ENCODE measurements at places on chromosomes 3 and 15.
A peak's percentile ranks its signal among the peaks of the same experiment; 100 is the strongest.

GRCh38 chr3:149277331-149277813 lies 55.7 kb upstream of the CP start:
- no peak for DNase-seq

DNA sequence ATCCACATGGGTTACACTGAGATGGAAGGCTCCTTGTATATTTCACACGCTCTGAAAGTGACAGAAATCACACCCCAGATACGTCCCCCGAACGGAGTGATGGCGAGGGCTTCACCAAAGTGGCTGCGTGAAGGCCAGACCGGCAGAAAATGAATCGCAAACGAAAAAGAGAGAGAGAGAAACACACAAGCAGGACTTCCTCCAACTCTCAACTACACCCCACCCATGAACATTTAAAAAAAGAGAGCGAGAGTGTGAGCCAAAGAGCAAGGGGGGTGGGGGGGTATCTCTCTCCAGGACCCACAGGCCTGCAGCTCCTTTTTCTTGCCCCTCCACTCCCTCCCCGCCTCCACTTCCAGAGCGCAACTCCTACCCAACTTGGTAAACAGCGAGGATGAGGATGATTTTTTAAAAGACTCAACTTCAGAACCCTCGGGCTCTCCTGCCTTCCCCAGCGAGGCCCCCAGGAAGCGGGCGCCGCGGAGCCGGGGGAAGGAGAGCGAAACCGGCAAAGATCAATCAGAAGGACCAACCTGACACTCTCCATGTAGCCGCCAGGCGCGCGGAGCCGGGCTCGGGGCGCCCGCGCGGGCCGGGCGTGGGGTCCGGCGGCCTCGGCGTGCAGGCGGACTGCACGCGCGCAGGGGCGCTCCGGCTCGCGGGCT lies 519.1 kb downstream of the FOXP1 start:
- DNase-seq: no peak

GRCh38 chr3:128492671-128493569 lies at the start of gene GATA2:
Gene GATA2, minus strand, starts transcription at chr3:128493201. Its CDS starts 6,170 bp downstream, at chr3:128487031.
- DNase-seq: peak; percentile 75

GRCh38 chr3:42569593-42570142 lies 12.1 kb downstream of the SEC22C start:
- peak; percentile 19 for DNase-seq

DNA sequence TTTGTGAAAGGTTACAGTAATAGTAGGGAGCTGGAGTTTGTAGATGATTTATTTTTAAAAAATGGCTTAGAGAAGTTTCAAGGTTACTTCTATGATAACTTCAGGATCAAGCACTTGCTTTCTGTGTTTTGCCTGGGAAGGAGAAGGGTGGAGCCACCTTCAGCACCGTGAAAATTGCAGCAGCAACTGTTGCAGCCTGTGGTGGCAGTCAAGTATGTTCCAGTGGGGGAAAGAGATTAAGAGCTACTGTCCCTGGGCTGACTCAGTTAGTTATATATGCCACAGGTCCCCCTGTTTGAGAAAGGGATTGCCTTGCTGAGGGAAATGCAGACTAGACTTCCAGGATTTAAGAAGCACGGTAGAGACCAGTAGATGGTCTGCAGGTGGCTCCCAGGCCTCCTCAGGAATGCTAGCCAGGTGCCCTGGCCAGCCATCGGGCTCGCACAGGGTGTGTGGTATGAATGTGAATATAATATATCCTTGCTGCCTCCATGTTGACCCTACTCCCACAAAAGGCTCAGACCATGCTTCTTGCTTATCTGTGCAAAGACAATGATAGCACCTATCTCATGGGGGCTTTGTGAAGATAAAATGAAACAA lies 389.5 kb downstream of the CACNA2D3 start:
- DNase-seq: no peak

- peak; percentile 69 for DNase-seq
Measured at GRCh38 chr3:89098964-89099585, 8.3 kb upstream of the EPHA3 start.

DNA sequence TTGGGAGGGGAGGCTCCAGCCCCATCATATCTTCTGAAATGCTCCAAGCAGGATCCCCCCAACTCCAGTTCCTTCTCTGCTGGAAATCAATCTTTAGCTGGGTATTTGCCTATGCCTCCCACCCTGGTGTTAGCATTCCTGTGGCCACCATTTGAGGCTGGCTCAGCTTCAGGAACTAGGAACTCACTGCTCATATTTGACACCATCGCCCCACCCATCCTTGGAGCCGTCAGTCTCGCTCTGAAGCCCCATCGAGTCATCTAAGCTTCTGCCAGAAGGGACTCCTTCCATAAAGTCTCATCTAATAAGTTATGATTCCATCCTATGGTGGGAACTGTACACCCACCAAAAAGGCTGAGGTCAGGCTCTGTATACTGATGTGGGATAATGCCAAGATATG lies 26.4 kb downstream of the PRKCD start:
- no peak for DNase-seq

- DNase-seq: no peak
Measured at GRCh38 chr3:43077261-43077660, 28.6 kb downstream of the POMGNT2 start.

DNA sequence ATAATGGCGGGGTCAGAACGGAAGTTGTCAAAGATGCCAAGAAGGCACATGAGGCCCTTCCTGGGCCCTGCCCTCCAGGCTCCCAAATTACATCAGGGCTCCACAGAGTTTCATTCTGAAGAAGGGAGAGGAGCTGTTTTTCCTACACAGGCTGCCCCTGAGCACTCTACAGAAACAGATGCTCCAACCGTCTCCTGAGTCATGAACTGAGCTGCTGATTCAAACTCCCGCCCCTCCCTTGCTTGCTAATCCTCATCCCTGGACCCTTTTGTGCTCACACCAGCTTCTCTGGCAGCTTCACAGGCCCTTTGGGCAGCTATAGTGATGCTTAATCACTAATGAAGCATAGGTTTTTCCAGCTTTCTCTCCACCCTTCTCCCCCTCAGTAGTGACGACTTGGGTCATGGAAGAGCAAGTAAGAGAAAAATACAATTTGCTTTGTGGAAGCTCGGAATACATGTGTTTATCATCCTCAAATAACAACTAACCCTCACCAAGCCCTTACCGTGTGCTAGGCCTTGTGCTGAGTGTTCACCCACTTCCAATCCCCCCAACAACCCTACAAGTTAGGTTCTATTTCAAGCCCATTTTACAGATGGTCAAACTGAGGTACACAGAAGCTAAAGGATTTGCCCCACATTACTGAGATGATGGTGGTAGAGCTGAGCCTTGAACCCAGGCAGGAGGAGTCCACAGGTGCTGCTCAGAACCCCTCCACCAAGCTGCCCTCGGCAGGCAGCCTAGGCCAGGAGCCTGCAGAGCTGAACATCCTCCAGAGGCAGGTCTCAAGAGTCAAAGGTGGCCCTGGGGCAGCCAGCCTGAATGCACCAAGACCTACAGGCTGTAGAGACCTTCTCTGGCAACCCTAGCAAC lies 21.9 kb downstream of the MEGF11 start:
- peak; percentile 83 for DNase-seq

DNA sequence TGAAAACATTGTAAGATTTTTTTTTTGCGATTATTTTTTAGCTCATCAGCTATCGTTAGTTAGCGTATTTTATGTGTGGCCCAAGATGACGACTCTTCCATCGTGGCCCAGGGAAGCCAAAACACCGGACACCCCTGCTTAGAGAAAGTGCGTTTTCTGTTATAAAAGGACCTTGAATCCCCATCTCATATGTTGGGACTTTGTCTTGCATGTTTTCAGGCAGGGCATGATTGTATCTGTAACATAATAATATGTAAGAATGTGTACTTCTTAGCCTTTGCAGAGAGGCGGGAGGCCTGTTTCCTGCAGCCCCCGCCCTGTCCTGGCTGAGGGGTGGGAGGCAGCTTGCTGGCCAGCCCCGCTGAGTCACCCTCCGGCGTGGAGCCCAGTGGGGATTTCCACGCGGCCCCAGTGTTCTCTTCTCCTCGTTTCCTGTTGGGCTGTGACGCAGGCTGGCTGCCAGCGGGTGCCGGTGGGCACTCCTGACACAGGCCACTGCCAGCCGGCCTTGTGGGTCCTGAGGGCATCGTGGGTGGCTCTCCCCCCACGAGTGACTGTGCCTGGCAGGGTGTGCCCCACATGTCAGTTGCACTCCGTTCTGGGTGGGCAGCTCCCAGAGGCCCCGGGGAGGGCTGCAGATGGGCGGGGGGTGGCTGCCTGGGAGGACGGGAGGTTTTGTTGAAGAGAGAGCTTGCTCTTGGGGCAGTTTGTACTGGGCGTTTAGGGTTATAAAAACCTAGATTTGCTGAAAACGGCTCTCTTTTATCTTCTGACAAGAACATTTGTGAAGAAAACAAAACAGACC lies 55.6 kb downstream of the SMAD3 start:
- DNase-seq: no peak
